K562 (cell line): ENCODE measurements at places on chromosomes 1 and 21. TPM values are rescaled to one million over a fixed set of nuclear protein-coding genes. Genes with fewer than 3 reads are reported as not detected.

SPATA46 gene
- not detected in 2 replicates for total RNA-seq

DNA sequence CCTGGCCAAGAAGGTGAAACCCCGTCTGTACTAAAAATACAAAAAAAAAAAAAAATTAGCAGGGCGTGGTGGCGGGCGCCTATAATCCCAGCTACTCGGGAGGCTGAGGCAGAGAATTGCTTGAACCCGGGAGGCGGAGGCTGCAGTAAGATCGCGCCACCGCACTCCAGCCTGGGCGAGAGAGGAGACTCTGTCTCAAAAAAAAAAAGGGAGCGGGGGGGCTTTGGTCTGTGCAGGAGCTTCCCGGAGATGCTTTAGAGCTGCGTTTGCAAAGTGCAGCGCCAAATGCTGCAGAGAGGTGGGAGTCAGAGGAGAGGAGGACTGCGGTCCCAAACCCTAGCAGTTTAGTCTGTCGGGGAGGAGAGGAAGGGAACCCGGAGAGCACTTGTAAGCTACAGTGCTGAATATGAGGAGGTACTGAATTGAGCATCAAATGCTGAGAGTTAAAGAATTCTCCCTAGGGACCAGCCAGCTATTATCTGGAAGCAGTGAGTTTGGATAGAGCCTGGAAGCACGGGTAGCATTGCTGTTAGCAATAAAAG lies 569 bp downstream of the FALEC start:
- peak; percentile 35 for DNase-seq

TMEM54 gene
- 13.1 and 15.1 TPM in 2 replicates for total RNA-seq

- no peak for DNase-seq
These were observed 140.4 kb downstream of the CDC7 start for GRCh38 chr1:91640877-91641526.

SH3BGR gene
- total RNA-seq = 14.8 and 17.5 TPM in 2 replicates

MAP7D1 gene
- 101 and 108 TPM in 2 replicates for total RNA-seq

GRCh38 chr1:179867493-179868330 lies 9.9 kb downstream of the TOR1AIP2 start:
- DNase-seq = peak; percentile 60

TAL1 gene
- 76.5 and 81.3 TPM in 2 replicates for total RNA-seq

DNA sequence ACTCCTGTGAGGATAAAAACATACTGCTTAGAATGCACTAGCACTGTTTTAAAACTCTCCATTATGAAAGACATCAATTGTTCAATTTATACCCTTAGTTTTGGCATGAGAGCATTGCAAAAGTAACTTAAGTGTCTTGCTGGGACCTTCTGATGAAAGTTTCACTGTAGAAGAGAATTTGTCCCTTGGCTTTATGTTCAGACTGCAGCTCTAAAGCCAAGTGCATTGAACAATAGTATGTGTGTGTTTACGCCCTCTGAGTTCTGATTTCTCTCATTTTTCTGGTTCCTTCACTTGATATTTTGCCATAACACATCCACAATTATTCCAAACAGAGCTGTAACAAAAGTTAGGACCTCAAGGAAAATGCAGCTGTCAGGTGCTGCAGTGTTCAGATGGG lies 474.6 kb downstream of the DISC1 start:
- no peak for DNase-seq

DNA sequence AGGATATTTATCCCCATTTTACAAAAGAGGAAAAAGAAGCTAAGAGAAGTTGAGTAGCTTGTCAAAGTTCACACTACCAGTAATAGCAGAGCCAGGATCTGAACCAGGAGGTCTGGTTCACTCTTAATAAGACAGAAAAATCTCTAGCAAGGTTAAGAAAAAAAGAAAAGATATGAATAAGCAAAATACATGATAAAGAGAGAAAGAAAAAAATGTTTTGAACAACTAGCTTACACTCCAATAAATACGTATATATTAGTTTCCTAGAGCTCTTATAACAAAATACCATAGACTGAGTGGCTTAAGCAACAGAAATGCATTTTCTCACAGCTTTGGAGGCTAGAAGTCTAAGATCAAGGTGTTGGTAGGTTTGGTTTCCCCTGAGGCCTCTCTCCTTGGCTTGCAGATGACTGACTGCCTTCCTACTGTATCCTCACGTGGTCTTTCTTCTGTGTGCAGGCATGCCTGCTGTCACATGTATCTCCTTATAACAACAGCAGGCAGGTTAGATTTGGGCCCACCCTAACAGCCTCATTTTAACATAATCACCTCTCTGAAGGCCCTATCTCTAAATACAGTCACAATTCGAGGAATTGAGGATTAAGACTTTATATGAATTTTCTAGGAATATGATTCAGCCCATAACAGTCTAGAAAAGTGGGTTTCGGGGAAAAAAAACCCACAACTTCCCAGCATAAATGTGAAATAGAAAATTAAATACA lies 60.4 kb downstream of the LEPR start:
- DNase-seq = peak; percentile 68

KRTAP12-2 gene
- not detected in 2 replicates for total RNA-seq

- peak; percentile 71 for DNase-seq
These were observed 16.4 kb downstream of the TP73 start for GRCh38 chr1:3668585-3669300.

DNA sequence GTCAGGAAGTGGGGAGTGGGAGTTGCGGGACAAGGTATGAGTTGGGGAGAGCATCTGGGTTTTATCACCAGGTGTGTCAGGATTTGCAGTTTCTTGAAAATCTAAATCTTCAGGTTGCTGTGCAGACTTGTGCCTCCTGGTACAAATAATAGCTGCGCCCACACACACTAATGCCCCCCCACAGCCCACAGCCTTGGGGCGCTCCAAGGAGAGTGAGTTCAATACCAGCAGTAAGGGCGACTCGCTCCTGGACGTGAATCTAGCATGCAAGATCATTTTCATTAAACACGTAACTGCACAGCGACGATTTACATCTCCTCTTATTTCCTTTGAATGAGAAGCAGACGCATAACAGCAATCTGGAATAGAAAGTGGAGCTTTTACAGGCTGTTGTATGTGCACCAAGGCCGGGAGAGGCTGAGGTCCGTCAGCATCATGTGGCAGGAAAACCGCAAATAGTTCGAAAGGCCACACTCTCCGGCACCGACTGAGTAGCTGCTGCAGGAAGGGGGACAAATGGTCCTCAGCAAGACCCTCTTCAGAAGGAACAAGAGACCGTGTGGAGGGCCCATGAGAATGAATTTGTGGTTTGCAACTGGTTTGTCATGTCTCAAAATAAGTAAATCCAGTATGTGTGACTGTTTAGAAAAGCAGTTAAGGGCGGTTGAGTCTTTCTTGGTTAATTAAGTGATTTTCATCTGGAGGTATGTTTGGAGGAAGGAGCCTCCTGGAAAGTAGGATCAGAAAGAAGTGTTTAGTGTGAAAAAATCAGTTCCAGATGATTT lies 439.5 kb downstream of the SMYD3 start:
- no peak for DNase-seq

- DNase-seq = peak; percentile 60
These were observed 82.2 kb downstream of the FBXO2 start for GRCh38 chr1:11571906-11572616.

DNA sequence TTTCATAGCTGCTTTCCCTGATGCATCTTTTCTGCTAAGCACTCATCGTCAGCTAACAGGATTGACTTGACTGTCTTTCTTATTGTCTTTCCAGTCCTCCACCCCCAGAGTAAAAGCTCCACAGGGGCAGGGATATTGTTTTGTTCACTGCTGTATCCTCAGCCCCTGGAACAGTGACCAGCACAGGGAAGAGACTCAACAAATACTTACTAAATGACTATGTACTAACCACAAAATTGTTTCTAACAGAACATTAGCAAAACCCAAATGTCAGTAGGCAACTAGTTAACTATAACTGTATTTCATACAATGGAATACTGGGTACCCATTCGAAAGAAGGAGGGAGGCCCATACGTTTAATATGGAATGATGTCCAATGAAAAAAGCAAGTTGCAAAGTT lies 53.0 kb downstream of the BCAR3 start:
- DNase-seq = no peak

DNA sequence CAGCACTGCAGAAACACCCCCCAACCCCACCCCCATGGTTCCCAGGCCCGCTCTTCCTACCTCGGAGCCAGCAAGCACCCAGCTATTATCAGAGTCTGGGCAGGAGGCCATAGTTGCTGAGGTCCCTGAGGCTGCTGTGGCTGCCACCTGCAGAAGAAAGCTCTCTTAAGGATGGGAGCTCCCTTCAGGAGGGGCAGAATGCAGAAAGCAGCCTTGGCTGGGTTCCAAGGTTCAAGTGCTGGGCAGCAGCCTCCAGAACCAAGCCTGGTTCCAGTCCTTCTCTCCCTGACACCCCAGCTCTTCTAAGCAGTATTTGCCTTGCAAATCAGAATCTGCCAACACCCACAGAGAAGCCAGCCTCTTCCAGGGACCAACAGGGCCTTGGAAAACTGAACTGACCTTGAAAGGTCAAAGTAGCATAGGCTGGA lies 2.3 kb downstream of the PBXIP1 start:
- DNase-seq = no peak

FOXD3 gene
- 0.29 and 0.38 TPM in 2 replicates for total RNA-seq

- DNase-seq = no peak
These were observed 8.6 kb downstream of the TMED5 start for GRCh38 chr1:93171549-93172034.

MROH9 gene
- not detected in 2 replicates for total RNA-seq

DNA sequence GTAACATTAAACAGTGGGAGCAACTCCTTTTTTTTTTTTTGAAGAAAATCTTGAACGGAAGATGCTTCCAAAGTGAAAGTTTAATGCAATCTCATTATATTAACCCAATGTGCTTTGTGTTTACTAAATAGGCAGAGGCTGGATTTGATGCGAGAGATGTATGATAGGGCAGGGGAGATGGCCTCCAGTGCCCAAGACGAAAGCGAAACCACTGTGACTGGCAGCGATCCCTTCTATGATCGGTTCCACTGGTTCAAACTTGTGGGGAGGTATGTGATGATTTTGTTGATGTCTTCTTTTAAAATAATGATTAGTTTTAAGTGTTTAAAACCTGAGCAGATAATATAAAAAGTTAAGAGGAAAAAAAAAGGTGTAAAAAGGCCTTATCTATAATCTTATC lies 74.2 kb upstream of the PGD start:
- DNase-seq = no peak

GRCh38 chr1:204287466-204287891 lies 72.2 kb downstream of the PLEKHA6 start:
- DNase-seq = no peak

- DNase-seq = no peak
These were observed 32.0 kb upstream of the TLR5 start for GRCh38 chr1:223175032-223175431.

GRCh38 chr1:116311193-116311592 lies 61.9 kb upstream of the ATP1A1 start:
- no peak for DNase-seq

DNA sequence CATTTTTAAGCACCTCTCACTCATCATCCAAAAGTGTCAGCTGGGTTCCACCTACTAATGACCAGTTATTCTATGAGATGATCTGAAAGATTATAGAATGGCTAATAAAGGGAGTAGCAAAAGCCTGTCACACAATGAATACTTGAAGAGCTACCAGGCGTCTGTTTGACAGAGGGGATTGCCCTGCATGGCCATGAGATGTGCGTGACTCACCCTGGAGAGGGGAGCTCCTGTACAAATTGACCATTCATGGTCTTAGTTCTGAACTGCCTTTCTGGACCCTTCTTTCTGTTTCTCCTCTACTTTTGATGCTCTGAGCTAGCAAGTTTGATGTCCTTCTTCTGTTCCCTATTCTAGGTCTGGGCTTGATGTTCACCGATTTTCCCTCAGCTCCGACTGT lies 85.2 kb upstream of the ABCD3 start:
- no peak for DNase-seq

SLC6A9 gene
- total RNA-seq = 16.7 and 18.7 TPM in 2 replicates

KCNJ9 gene
- not detected in 2 replicates for total RNA-seq

DNA sequence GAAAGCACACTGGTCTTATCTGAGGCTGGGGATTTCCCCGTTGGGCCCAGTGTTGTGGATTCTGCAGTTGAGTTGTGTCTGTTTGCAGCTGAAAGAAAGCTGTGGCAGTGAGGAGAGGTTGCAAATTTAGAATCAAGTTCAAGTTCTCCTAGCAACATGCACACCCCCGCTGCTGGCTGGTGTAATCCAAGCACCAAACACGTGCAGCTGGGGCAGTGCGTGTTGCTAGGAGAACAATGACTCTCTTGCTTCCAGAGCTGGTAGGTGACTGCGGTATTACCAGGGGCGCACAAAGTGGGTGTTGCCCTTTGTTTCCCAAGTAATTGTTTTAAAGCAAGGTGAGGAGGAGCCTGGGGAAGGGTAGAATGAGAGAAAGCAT lies 91.5 kb downstream of the IER5 start:
- no peak for DNase-seq

- no peak for DNase-seq
These were observed 2.2 kb downstream of the MAP7D1 start for GRCh38 chr1:36157973-36158826.

GBP4 gene
- total RNA-seq = 0.11 and 0.24 TPM in 2 replicates
